ENCODE measurements at places on chromosomes 2 and 18.

DNA sequence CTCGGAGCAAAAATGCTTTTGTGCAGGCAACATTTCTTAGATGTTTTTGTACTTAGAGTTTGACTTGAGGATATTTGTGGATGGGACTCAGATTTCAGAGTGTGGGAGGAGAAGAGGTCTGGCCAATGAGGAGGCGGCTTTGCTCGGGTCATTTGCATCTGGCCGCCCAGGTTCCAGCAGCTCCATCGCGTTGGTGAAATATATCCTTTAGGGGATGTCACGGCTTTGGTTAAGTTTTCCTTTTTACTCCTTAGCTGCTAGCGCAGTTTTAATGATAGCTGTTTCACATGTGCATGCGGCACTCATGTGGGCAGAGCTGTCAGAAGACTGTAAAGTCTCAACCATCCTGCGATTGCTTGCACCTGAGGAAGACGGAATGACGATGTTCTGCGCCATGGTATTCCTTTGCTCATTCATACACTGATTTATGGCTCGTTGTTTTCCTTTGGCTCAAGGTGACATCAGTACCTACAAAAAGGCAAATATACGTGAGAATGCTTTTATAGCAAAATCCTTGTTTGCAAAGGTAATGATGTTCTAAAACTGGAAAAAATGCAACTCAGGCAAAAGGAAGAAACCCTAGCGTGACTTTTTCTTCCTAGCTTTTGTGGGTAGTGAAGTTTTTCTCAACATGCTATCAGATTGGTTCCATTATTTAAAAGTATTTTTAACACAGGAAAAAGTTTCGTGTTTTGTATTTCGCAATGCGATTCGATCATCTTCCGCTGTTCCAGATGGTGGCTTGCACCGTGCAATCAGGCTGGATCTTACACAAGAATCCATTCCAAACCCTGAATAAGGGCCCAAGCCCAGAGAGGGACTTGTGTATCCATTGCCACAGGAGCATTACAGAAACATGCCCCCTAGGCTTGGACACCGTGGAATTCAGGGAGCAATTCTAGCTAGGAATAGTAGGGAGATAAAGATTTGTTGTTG lies 70.5 kb upstream of the ZNF516 start:
- no peak for DNase-seq

DNA sequence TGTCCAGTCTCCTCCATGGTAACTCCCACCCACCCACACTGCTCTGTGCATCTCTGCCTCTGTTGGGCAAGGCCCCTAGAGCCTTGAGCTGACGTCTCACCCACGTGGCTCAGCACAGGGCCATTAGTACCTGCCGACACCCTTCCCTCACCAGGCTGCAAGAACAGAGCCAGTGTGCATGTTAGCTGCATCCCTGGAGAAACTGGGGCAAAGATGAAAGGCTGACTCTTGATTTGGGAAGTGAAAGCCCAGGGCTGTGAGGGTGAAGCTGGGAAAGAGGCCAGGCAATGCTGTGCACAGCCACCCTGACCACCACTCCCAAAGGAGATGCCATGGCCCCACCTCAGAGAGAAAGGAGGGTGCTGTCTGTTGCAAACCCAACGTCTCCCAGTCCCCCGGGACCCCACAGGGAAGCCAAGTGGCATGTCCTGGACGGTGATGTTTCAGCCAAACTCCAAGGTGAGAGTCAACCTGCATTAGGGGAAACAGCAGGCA lies 20.0 kb upstream of the HPCAL1 start:
- no peak for DNase-seq

- DNase-seq: no peak
These were observed 22.3 kb upstream of the TYMS start for GRCh38 chr18:635171-635570.

DNA sequence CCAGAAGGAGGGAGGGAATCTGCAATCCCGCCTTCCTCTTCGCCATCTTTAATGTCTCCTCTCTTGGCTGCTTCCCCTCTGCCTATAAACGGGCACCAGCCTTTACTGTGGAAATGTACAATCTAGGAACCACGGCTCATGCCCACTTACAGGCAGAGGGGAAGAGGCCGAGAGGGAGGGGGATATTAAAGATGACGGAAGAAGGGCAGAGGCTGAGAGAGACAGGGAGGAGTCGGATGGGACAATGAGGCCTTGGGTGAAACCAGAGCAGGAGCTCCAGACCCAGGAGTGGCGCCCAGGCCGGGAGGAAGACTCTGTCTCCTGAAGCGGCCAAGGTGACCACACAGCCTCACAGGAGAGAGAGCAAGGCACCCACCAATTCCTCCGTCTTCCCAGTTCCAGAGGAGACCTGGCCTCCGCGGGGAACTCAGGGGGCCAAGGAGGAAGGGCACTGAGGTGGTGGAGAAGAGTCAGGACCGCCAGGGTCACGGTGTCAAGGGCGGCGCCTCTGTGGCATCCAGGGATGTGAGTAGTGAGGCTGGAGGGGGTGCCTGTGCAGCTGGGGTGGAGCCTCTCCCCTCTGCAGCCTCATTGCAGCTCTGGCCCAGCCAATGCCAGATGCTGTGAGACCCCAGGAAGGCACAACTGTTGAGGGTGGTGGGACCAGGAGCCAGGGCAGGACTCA lies 67.8 kb downstream of the CIB4 start:
- no peak for DNase-seq

GRCh38 chr2:162072181-162072702 lies 1.8 kb downstream of the DPP4 start:
- DNase-seq: no peak

- no peak for DNase-seq
These were observed 533.5 kb upstream of the NRP2 start for GRCh38 chr2:205148755-205149154.

GRCh38 chr2:210215120-210215519 lies 10.1 kb downstream of the ACADL start:
- DNase-seq: no peak

DNA sequence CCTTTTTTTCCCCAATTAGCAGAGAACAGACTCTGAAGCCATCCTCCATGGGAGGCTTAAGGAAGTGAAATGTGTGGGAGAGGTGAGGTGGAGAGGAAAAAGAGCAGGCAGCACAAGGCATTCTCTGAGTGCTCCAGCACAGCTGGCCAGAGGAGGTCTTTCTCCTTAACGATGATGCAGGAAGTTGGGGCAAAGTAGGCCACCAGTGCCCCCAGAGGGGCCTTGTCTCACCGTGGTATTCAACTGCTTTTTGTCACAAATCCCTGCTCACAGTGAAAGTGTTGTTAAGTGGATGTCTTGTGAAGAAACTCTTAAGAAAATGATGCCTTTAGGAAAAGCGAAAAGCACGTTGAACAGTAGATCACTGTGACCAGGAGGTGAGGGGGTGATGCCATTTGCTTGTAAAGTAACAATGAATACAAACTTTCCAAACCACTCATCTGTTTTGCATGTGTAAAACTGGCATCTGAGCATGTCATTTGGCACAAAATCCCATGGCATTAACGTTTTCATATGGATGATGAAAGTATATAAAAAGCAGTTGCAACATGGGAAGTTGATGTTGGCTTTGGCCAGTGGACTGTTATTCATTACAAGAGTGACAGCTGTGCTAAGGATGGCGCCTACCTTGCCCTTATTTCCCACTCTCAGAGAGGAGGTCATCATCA lies 49.2 kb upstream of the CDC42EP3 start:
- DNase-seq: no peak

GRCh38 chr2:182921234-182921633 lies 54.8 kb upstream of the FRZB start:
- DNase-seq: no peak

GRCh38 chr2:121748202-121748601 lies 7.2 kb upstream of the TSN start:
- DNase-seq: no peak
